ENCODE measurements at places on chromosomes 11 and 22.

DNA sequence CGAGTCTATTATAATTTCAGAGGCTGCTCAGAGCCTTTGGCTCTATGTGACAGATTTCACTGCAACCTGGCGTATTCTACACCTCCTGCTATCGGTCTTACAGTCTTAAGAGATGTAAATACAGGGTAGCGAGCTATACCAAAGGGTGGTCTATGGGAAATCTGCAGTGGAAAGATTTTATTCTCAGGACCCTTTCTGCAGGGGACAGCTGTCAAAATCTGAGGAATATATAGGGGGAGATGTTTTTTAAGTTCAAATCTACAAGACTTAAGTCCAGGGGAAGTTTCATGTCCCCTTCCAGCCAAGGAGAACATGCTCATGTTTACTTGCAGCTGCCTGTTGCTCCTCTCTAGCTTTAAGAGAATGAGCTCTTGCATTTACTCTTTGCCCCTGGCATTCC lies 62.7 kb downstream of the MICAL2 start:
- no peak for DNase-seq

- no peak for DNase-seq
Observed at GRCh38 chr11:68204402-68204801, 8.7 kb downstream of the KMT5B start.

DNA sequence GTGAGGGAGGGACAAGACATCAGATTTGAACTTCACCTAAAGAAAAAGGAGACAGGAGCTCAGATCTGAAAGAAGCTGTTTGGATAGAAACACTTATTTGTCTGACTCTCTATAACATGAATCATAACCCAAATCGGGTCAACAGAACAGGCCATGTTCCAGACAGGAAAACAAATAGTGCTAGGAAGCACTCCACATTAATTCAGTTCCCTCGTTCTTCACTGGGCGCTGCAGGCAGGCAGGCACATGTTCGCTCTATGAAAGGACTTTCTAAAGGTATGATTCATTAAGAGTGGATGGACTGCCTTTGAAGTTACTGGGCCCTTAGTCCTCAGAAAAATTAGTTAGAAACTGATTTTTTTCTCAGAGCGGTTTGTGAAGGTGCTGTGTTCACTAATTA lies 137.5 kb upstream of the TRPC6 start:
- peak; percentile 20 for DNase-seq

DNA sequence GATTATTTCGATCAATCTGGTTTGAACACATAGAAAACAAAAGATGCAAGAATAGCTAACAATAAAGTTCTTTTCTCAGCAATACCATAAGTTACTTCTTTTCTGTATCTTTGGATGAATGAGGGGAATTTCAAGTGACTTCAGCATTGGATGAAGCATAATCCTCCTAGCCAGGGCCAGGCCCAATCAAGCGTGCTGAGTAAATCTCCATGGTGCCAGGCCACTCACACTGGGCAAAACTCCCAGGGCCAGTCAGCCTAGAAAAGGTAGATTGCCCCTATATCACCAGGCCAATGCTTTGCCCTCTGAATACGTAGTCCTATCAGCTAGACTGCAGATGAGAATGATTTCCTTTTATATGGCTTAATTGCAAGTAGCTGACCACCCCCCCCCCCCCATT lies 6.0 kb downstream of the CNTF start:
- DNase-seq, result peak; percentile 14
